ENCODE measurements at places on chromosomes 3 and 15. TPM values are rescaled to one million over a fixed set of nuclear protein-coding genes. Genes with fewer than 3 reads are reported as not detected.

The IL17RD gene
- 22.1 TPM for polyA plus RNA-seq

The PLSCR4 gene
- 13.1 TPM for polyA plus RNA-seq

The JMJD7 gene
- polyA plus RNA-seq, result 7.7 TPM

The DUOX1 gene
- polyA plus RNA-seq, result 2.9 TPM

The HGD gene
- polyA plus RNA-seq, result 0.47 TPM

The SLC6A11 gene
- polyA plus RNA-seq, result 0.10 TPM

The CCR4 gene
- polyA plus RNA-seq, result 0.04 TPM

The GALNT15 gene
- 1.1 TPM for polyA plus RNA-seq

The CASR gene
- polyA plus RNA-seq, result not detected

The PLA1A gene
- 0.22 TPM for polyA plus RNA-seq

The FAM107A gene
- polyA plus RNA-seq, result 0.72 TPM

The ACSBG1 gene
- 0.18 TPM for polyA plus RNA-seq

The GABPB1 gene
- 16.2 TPM for polyA plus RNA-seq

The CHRNB4 gene
- 0.18 TPM for polyA plus RNA-seq

The FRMD4B gene
- 14.0 TPM for polyA plus RNA-seq

The FBXO40 gene
- 3.4 TPM for polyA plus RNA-seq

The GORASP1 gene
- 34.9 TPM for polyA plus RNA-seq

The GP9 gene
- polyA plus RNA-seq, result 0.42 TPM

The TEX55 gene
- not detected for polyA plus RNA-seq

The CAMKV gene
- polyA plus RNA-seq, result 0.13 TPM
